ENCODE measurements at places on chromosomes 6 and 20. TPM values are rescaled to one million over a fixed set of nuclear protein-coding genes. Genes with fewer than 3 reads are reported as not detected.

DNA sequence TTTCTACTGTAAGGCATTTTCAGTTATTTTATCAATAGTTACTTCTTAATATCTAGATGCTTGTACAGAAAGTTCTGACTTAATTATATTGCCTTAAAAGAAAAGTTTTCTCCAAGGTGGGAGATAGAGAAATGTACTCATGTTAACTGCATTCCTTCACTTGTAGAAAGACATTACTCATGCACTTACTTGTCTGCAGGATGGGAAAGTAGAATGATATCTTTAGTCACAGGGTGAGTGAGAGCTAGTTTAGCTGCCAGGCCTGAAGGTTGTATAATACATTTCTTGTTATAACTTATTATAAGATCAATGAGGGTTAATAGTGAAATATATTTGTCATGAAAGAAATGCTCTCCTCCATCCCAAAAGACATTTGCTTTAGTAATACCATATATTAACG lies 92.1 kb downstream of the CRYBG1 start:
- DNase-seq, result peak; percentile 43

DNA sequence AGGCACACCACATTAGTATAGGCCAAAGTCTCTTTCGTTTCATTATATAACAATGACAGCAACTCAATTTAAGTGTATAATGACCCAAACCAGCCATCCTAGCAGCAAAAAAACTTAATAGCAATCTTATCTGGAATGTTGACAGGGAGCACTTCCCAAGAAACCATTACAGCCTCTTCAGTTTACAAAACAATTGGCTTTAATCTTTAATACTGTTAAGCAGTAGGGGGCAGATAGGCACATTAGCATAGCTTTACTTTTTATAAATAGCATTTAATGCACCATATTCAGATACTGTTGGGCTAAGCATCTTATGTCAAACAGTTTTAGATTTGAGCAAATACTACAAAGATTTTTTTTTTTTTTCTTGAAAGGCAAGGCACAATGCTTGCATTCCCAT lies 193.3 kb upstream of the MAP3K7 start:
- no peak for DNase-seq

RWDD2A gene
- total RNA-seq, result 6.1 TPM

DNA sequence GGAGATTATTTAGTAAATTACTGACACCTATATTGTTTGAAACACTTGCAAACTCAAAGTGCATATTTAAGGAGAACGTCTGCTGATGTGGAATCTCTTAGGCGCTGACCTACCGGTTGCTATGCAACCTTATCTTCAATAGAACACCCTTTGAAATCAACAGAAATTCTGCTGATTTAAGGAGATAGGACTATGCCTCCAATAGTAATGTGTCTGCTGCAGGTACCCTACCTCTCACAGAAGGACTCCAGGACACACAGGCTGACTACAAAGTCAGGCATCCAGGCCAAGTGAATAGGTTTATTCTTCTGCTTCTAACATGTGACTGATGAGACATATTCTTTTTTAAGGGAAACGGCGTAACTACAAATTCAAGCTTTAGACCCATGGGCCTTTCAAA lies 311.7 kb downstream of the CBLN4 start:
- no peak for DNase-seq

- no peak for DNase-seq
Observed at GRCh38 chr6:119027465-119027864, 51.0 kb downstream of the FAM184A start.
